T-helper 2 cell (primary cell): ENCODE measurements at places on chromosomes 6 and 20.

DNA sequence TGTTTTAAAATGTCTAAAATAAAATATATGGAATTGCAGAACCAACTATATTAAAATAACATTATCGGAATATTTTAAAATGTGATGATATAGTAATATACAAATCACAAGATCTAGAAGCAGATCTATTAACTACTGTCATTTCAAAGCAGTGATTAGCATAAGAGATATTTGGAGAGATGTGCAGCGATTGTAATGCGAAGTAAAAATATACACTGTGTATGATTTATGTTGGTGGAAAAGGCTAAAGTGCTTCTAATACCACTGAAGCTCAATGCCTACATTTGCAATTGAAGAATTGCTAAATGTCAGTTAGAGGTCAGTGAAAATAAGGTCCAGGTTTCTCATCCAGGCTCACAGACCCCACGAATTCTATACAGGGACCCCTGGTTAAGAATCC, 248.6 kb upstream of the PLN start:
- DNase-seq: no peak

DNA sequence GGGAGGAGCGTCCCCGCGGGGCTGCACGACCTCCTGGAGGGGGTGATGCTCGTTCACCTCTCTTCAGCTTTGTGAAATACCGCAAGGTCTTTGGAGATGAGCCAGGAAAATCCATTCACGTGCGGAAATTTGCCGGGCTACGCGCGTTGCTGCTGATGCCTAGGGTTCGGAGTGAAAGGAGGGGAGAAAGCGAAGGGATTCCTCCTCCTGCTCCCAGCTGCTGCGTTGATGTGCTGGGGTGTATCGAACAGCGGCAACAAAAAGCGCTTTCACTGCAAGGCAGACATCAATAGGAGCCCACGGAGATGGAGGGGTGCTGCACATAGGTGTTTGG, 391 bp upstream of the B3GAT2 start:
- DNase-seq: no peak

GRCh38 chr20:2006452-2007361, 12.8 kb upstream of the PDYN start:
- no peak for DNase-seq

DNA sequence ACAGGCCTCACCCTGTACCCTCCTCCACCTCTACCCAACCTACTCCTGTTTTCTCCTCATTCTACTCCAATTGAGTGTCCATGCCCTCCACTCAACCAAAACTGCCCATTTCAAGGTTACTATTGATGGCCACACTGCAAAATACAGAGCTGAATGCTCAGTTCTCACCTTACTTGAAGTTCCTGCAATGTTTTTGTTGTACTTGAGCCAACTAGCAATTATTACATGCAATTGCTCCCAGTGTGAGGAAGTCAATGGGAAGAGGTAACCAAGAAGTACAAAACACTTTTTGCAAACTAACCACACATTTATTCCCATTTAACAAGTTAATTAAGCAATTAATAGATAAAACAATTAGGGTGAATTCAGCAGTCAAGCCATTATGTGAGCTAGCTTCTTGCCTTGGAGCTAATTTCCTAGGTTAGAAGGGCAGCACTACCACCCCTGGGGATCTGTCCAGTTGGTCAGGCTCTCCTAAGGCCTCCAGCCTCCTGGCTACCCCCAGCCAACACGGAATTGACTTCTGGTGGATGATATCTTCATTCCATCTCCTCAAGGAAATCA, 52.4 kb upstream of the GGTLC1 start:
- DNase-seq: no peak

DNA sequence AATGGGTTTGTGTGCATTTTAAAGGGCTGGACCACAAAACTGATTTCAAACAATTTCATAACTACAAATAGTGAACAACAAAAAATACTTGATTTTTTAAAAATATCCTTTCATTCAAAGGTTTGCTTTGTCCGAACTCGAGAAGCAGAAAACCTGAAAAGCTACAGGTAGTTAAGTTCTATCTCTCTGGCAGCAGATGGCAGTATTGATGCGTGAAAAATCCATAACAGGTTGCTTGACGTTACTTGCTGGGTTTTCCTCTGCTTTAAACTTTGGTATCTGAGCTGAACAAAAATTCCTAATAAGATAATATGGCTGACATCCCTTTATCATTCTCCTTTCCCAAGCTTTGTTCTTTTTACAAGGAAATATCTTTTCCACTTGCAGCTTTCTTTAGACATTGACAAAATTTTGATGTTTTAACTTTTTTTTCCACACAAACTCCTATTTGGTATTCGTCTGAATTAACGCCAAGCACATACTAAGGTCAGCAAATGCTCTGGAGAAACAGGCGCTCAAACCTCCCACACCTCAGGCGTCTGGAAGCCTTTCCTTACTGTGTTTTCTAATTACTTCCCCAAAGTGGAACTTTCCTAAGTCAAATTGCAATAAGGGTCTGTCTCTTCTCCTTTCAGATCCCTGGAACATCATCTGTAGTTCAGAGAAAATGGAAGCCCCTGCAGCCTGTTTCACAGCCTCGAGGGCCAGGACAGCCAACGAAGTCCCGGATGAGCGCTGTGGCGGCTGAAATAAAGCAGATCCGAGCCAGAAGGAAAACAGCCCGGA, 50.3 kb upstream of the GFRAL start:
- DNase-seq: no peak

DNA sequence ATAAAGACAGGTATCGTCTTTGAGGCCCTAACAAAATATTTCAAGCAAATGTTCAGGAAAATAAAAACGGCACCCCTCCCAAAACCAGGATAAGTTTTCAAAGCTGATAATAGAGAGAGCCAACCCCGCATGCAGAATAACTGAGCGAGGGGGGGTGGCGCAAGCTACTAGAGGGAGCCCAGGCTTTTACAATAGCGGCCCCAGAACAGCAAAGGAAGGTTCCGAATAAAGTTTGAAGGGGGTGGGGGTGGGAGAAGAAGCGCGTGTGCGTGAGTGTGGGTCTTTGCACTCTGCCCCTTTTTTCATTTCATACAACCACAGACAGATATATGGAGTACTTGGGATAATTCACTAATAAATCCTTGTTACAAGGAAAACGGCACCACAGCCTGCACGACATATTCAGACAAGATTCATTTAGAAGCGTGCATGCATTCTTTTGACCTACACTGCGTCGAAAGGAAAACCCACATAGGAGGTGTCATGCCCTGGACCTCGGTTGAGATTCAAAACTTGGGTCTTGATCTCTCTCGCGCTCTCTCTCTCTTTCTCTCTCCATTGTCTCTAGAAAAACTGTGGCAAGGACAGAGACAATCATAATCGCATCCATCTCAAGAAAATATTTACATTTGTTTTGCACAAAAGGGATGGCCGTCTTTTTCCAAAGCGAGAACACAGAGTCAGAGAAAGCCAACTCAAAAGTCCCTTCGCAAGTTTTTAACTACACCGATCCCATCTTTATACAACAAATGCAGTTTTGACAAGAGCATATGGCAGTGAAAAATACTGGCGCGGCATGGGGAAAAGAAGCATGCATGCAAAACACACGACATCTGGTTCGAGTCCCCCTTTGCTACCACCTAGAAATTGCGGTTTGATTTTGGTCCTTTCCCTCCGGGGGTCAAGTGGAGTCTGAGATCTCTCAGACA, 1.6 kb downstream of the OLIG3 start:
- DNase-seq: no peak

DNA sequence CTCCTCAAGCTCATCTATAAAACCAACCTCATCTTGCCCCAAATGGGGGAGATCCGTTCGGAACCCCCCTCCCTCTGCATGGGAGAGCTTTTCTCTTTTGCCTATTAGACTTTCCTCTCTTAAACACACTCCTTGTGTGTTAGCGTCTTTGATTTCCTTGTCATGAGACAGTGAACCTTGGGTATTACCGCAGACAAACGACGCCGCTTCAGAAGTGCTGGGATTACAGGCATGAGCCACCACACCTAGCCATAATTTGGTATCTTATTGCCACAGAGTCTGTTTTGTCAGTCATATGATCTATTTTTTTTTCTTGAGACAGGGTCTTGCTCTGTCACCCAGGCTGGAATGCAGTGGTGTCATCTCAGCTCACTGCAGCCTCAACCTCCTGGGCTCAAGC, 3.6 kb downstream of the SHLD1 start:
- DNase-seq: no peak

GRCh38 chr20:11509776-11510175, 407.9 kb upstream of the BTBD3 start:
- no peak for DNase-seq

GRCh38 chr6:135871296-135871695, 19.8 kb downstream of the PDE7B start:
- DNase-seq: no peak

- DNase-seq: no peak
These were observed 359.4 kb downstream of the ADGRB3 start for GRCh38 chr6:68994521-68994920.

DNA sequence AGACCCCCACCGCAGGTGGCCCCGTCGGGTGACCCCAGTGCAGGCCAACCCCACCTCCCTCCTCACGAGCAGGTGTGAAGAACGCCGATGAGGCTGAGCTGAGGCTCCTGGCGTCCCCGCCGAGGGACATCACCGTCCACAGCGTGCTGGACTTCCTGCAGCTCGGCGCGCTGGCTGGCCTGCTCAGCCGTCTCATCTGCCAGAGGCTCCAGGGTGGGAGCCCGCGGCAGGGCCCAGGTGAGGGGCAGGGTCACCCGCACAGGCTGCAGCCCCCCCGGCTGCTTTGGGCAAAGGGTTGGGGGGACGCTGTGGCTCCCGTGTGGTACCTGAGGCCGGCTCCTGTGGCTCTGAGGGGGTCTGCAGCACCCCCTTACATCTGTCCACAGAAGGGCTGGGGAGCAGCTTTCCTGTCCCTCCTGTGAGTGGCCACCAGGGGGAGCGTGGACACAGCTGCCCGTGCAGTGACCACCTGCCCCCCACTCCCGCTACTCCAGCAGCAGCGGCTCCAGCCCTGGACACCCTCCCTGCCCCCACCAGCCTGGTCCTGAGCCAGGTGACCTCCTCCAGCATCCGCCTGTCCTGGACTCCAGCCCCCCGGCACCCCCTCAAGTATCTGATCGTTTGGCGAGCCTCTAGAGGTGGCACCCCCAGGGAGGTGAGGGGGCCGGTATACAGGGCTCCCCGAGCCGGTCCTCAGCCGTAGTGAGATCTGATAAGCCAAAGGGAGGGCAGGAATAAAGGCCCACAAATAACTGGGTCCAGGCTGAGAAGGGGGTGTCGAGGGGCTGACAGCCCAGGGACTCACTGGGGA, 16.5 kb downstream of the COL20A1 start:
- DNase-seq: no peak

- DNase-seq: no peak
These were observed 13.8 kb downstream of the TFAP2A start for GRCh38 chr6:10401004-10401536.

GRCh38 chr6:26321005-26321404, 44.0 kb upstream of the BTN3A2 start:
- DNase-seq: no peak

DNA sequence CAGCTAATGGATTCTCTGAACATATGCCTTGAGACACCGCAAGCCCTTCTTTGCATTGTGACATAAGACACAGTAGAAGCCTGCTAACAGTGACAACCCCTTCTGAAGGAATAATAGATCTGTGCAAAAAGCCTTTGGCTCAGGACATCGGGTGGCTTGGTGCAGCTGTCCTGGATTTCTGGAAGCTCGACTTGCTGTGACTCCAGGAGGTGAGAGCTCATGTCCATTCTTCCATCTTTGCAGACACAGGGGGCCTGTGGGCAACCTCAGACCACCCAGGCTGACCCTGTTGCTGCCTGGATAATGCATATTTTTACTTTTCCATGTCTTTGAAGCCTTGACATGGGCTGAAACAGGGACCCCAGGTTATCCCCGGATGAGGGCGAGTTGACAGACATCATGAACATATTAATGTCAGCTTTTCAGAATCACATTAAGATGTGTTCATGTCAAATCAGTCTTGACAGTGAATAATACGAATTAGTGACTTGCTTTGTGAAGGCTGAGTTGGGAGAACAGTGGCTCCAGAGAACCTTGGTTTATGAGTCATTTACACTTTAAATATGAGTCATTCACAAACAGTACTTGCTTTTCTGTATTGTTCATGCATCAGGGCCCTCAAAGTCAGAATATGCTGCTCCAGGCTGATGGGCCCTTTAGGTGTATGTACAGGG, 66.8 kb upstream of the IYD start:
- no peak for DNase-seq

- no peak for DNase-seq
These were observed 15.4 kb upstream of the SLC22A16 start for GRCh38 chr6:110491644-110492317.

- no peak for DNase-seq
These were observed 38.0 kb upstream of the TASP1 start for GRCh38 chr20:13676682-13677081.

GRCh38 chr6:137763886-137764285, 103.2 kb upstream of the TNFAIP3 start:
- DNase-seq: no peak

DNA sequence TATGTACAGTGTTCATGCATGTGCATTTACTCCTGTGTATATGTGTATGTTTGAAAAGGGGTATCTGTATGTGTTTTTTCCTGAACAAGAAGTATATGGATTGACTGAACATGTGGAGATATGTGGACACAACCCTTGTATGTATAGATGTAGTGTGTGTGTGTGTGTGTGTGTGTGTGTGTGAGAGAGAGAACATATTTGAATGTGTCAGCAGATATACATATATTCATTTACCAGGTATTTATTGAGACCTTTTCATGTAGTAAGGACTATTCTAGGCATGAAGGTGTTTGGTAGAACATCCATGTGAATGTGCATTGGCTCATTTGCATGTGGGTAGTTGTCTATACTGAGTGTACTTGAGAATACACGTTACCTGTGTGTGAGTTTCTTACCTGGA, 39.3 kb downstream of the EIF2S2 start:
- no peak for DNase-seq

DNA sequence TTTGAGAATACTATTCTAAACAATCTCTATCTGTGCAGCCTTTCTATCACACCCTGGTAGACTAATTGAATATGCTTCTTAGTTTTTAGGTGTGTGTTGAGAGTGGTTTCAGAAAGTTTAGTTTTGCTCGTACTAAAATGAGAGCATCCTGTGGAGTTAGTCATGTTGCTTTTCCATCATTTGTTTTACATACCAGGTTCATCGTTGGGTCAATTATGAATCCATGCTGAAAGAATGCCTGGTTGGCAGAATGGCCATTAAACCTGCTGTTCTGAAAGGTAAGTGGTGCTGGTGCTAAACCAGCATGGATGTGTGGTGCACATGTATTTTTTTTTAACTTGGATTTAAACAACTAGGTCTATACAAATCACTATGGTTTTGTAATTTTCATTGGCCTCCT, 49.3 kb downstream of the CYB5R4 start:
- no peak for DNase-seq

DNA sequence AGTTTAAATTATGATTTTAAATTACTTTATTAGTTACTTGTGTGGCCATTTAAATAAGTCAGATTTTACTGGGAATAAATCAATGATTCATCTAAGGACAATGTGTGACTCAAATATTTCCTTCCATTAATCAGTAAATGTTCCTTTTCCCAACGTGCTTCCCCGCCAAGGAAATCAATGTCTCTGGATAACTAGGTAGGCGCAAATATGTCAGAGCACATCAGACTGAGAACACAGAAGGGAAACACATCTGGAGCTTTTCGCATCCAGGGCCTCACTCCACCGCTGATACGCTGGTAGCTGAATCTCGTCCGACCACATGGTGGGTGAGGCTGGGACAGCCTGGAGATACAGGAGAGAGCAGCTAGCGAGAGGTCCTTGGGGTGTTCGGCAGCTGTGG, 56.4 kb upstream of the RPS6KA2 start:
- no peak for DNase-seq
